H54 (cell line): ENCODE measurements at places on chromosomes 3 and 15.

GRCh38 chr3:22691407-22691806 lies 511.7 kb upstream of the UBE2E2 start:
- no peak for DNase-seq

DNA sequence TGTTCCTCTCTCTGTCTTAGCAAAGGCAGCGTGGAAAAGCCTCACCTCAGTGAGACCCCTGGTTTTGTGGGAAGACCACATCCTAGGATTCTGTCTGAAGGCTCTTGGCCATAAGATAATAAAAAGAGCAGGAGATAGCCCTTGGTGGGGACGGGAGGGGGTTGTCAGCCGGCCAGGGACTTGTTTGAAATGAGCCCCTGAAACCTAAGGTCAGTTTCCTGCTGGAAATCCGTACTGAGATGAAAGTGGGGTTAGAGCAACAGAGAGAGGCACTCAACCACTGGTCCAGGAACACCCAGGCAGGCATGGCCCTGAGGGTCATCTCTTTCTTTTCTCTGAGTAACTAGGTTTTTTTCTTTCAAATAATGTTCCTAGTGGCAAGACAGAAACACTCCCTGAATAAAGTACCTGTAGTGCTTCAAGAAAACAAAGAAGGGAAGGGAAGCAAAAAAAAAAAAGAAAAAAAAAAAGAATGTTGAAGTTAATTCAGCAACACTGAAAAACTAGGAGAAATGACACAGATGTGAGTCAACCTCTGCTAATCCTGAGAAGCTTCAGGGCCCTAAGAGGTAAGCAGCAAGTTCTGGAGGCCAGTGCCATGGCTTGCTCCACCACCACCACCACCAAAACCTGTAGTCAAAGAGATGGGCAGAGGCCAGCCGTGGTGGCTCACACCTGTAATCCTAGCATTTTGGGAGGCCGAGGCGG lies 3.2 kb downstream of the ITGB5 start:
- peak; percentile 35 for DNase-seq

GRCh38 chr3:25663869-25664811 lies 567 bp downstream of the TOP2B start:
- peak; percentile 23 for DNase-seq

DNA sequence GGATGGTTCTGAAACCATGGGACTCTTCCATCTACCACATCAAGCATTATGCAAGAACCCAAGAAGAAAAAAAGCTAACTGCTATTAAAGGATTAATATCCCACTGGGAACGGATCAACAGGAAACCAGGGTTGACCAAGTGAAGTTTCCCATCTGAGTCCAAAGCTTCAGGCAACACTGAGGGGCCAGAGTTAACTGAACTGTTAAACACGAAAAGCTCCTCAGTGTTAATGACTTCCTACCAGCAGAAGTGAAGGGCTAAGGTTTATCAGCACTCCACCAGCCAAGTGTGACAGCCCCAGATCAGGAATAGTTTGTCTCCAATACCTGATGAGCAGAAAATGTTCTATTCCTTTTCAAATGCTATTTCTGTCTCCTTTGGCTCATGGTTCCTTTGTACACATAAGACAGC lies 36.7 kb downstream of the PTPN9 start:
- no peak for DNase-seq

GRCh38 chr3:169759256-169759655 lies 5.6 kb downstream of the TERC start:
- DNase-seq: peak; percentile 10

DNA sequence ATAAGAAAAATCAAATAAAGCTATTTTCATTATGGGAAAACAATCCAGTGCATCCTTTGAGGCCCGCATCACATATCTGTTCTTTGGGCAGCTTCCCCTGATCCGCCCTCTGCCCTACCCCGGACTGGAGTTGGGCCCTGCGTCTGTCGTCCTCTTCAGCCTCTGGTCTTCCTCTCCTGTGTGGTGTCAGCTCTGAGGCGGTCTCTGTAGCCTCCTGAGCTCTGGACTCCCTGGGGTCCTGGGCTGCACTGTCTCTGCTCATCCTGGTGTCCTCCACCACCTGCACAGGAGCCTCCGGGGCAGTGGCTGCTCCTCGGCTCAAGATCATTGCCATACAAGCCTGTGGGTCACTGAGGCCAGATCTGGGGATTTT lies 7.4 kb upstream of the SNX22 start:
- no peak for DNase-seq

DNA sequence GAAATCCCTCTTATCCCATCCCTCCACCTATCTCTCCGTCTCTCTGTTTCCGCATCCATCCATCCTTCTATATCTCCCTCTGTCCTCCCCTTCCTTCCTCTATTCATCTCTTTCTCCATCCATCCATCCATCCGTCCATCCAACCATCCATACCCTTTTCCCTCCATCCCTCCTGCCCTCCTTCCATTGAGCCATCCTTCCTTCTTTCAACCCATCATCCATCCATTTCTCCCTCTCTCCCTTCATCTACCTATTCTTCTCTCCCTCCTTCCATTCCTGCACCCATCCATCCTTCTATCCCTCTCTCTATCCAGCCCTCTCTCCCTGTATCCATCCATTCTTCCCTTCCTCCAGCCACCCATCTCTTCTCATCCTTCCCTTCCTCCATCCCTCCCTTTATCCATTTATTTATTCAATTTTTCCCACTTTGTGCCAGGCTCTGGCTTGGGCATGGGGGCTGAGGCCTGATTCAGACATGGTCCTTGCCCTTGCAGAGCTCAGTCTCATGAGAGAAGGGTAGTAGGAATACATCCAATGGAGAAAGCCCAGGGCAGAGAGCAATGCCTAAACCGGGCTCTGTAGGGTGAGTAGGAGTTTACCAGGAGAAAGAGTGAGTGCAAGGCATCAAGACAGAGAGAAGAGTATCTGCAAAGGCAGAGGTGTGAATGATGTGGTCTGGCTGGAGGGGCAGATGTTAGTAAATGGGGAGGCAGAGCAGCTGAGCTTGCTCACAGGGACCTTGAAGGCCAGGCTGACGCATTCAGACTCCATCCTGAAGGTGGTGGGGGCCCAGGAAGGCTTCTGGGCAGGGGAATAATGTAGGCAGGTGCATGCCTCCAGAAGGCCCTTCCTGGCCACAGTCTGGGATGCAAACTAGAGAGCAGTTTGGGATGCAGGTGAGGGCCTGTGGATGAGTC lies 19.5 kb upstream of the FBLN2 start:
- no peak for DNase-seq

- no peak for DNase-seq
Observed at GRCh38 chr15:66405615-66406014, 18.9 kb downstream of the MAP2K1 start.

- DNase-seq: no peak
Observed at GRCh38 chr3:72488738-72489035, 359.6 kb downstream of the SHQ1 start.

DNA sequence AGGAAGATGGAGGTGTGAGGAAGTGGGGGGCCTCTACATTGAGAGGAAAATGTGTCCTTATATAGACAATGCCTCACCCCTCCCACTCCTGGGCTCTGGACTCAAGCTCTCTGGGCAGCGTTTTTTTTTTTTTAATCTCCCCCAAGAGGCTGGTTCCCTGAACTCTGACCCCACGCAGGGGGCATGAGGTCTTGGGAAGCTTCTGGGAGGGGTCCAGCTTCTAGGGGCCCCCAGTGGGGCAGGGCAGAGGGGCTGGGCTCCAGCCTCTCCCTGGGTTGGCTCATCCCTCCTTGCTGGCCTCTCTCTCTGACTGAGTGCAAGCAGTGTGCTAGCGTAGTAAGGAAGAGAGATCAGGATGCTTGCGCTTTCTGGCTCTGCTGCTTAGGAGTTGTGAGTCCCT lies 101.4 kb upstream of the HACD2 start:
- no peak for DNase-seq

DNA sequence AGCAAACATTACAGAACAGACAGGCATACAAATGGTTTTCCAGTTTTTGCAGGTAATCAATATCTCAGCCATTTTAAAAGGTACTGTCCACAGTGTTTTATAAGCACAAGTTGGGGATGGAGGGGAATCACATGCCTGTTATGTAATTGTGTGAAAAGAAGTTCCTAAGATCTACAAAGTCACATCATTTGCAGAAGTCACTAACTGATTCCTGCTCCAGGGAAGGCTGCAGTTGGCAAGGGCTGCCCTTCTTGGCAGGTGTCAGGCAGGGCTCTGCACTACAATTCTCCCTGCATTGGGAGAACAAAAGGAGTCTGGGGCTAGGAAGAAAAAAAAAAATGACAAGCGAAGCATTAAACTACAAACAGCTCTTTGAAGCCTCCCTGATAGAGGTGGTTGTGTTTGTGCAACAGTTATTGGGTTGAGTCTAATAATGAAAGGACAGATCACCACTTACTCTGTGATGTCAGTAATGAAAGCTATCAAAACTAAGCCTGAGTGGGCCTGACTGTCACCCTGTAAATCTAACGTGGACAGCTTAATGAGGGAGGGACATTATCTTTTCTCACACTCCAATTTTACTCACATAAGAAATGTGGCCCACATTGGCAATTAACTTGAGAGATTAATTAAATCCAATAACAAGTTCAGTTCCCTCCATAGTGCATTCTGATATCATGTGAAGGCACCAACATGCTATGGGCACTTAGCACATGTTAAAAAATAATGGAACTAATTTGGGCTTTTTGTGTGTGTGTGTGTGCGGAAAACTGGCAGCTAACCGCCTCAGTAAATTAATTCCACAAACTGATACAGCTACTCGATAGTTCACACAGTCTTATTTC lies 242.9 kb downstream of the FHIT start:
- DNase-seq: no peak

DNA sequence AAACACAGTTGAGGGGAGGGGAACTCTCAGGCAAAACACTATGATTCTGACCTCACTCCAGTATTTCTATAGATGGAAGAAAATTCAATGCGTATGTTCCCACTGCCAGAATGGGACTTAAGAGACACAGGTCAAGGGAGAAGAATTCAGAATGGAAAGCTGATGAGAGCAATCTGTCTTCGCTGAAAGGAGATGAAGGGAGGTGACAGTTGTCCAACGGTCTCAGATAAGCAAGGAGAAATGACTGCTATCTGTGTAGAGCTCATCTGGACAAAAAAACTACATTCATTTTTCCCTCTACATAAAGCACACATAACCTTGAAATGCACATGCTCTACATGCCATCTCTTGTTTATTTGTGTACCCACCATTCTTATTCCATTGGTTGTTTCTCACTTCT lies 405.1 kb downstream of the LSAMP start:
- DNase-seq: no peak

GRCh38 chr15:42832576-42832975 lies 88.0 kb downstream of the TTBK2 start:
- DNase-seq: peak; percentile 32

GRCh38 chr3:37862219-37862902 lies 681 bp downstream of the CTDSPL start:
- DNase-seq: peak; percentile 28
